HCT116 (cell line): ENCODE measurements at places on chromosomes 12 and 14.

DNA sequence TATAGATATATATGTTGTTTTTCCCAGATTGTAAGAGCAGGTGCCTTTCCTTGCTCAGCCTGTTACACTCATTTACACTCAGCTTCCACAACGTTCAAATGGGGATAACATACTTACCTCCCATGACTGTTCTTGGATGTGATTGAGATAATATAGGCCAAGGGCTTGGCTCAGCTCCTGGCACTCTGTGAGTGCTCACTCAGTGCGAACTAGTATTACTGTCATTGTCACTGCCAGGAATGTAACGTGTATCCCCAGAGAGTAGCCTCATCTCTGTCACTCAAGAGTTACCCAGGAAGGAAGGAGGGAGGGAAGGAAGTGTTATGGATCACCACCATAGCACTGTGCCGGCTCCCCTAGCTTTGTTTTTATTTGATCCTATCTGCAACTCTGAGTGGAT, 307.9 kb downstream of the PDZRN4 start:
- H3K36me3 ChIP-seq: no peaks in the 10 kb centered on the region
- no peak overlapping the region for H3K4me3 ChIP-seq
- no peak for DNase-seq
- no peaks in the 10 kb centered on the region for H3K27me3 ChIP-seq

GRCh38 chr12:12764824-12765223, 20.6 kb upstream of the APOLD1 start:
- H3K27ac ChIP-seq: no peak overlapping the region
- H3K27me3 ChIP-seq: no peaks in the 10 kb centered on the region
- no peak for DNase-seq
- H3K4me1 ChIP-seq: no peaks in the 10 kb centered on the region
- no peak overlapping the region for H3K4me3 ChIP-seq
- no peaks in the 10 kb centered on the region for H3K36me3 ChIP-seq

GRCh38 chr12:45439039-45439438, 223.1 kb downstream of the ANO6 start:
- H3K4me3 ChIP-seq: no peak overlapping the region
- no peaks in the 10 kb centered on the region for H3K27me3 ChIP-seq
- no peaks in the 10 kb centered on the region for H3K4me1 ChIP-seq
- no peaks in the 10 kb centered on the region for H3K36me3 ChIP-seq
- DNase-seq: peak; percentile 8

GRCh38 chr12:131203666-131204415, 250.1 kb downstream of the ADGRD1 start:
- H3K27ac ChIP-seq: no peak overlapping the region
- no peaks in the 10 kb centered on the region for H3K27me3 ChIP-seq
- no peak for DNase-seq
- no peaks in the 10 kb centered on the region for H3K4me1 ChIP-seq

DNA sequence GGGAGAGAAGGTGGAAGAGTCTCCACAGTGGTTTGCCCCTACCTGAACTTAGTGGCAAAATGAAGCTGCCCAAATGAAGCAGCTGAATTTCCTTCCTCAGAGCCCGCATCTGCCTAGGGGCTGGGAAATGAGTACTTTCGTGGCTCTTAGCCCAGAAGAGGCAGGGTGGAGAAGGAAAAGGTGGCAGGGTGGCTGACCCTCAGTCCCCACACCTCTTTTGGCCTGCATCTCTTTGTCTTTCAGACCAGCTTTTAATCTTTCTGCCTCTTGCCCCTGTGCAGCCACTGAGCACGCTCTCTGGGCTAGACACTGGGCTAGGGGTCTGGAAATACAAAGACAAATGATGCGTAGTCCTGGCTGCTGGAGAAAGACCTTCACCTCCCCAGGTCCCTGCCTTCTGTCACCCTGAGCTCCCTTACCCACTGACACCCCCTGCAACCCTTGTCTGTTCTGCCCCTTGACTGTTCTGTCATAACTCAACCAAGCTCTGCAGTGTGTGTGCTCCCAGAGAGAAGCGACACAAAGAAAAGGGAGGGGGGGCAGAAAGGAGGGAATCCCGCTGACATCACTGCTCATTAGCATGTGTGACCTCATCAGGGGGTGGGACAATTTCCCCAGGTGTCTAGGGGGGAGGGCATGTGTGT, 371 bp upstream of the REM2 start:
- no peaks in the 10 kb centered on the region for H3K36me3 ChIP-seq
- H3K27me3 ChIP-seq: no peaks in the 10 kb centered on the region
- H3K27ac ChIP-seq: no peak overlapping the region
- no peak overlapping the region for H3K4me3 ChIP-seq
- DNase-seq: peak; percentile 39

GRCh38 chr12:104247698-104248097, 32.1 kb downstream of the TXNRD1 start:
- no peak overlapping the region for H3K4me3 ChIP-seq
- no peaks in the 10 kb centered on the region for H3K4me1 ChIP-seq
- no peak for DNase-seq
- no peak overlapping the region for H3K27ac ChIP-seq
- no peaks in the 10 kb centered on the region for H3K27me3 ChIP-seq

DNA sequence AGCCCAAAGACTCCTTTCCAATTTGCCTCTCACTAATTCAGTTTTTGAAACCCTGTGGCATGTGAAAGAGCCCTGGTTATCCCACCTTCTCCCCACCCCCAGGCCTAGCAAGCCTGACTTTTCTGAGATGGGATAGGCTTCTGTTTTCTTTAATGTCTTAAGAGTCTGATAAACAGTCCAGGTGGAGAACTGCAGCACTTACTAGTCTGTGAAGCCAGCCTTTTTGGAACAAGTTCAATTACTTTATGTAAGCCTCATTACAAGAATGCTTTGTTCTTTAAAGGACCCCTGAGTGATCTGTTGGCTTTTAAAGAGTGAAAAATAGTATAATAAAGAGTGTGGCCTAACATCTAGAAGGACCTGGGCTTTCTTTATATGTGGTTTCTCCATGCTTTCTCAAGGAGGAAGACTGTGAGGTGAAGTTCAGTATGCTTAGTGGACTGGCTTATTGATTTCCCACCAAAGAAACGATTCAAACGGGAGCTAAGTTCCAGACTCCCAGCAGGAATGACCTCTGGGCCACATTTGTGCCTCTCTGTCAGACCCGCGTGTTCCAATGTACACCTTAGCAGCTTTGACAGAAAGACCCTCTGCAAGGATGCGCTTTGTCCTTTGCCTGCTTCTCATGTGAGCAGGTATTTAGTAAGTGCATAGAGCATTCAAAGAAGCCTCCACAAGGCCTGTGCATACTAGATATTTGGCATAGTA, 129.5 kb downstream of the DAAM1 start:
- H3K27ac ChIP-seq: no peak overlapping the region
- no peaks in the 10 kb centered on the region for H3K36me3 ChIP-seq
- no peaks in the 10 kb centered on the region for H3K27me3 ChIP-seq
- no peak for DNase-seq
- H3K4me1 ChIP-seq: no peaks in the 10 kb centered on the region

- H3K27me3 ChIP-seq: no peaks in the 10 kb centered on the region
- H3K36me3 ChIP-seq: no peaks in the 10 kb centered on the region
- no peak overlapping the region for H3K27ac ChIP-seq
- no peak for DNase-seq
- no peak overlapping the region for H3K4me3 ChIP-seq
- H3K4me1 ChIP-seq: 0 out of 2 replicates have a peak, but pooled peaks cover 4% of the 10 kb centered on the region
These were observed 56.8 kb downstream of the DUSP16 start for GRCh38 chr12:12505544-12506495.

- H3K4me3 ChIP-seq: no peak overlapping the region
- no peak for DNase-seq
- no peaks in the 10 kb centered on the region for H3K4me1 ChIP-seq
- H3K27me3 ChIP-seq: no peaks in the 10 kb centered on the region
- H3K27ac ChIP-seq: no peak overlapping the region
- no peaks in the 10 kb centered on the region for H3K36me3 ChIP-seq
These were observed 17.8 kb upstream of the GAS2L3 start for GRCh38 chr12:100555722-100556121.

DNA sequence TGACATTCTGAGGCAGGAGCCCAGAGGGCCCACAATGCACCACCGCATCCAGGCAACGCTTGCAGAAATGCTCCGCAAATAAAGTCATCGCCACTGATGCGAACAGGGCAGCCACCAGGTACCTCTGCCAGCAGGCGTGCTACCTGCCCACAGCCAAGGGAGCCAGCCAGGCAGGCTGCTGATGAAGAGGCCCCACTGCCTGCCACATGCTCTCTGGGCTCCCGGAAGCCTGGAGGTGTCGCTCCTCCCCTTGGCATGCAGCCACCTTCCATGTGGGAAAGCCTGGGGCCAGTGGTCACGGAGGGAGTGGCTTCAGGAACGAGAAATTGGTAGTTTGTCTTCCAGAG, 14.7 kb downstream of the GPR132 start:
- H3K27ac ChIP-seq: peak overlapping the region; percentile 26; the same call in 1 of the 2 replicates
- H3K36me3 ChIP-seq: no peaks in the 10 kb centered on the region
- H3K27me3 ChIP-seq: no peaks in the 10 kb centered on the region
- peak; percentile 16 for DNase-seq
- peaks cover 17% of the 10 kb centered on the region for H3K4me1 ChIP-seq
- no peak overlapping the region for H3K4me3 ChIP-seq

DNA sequence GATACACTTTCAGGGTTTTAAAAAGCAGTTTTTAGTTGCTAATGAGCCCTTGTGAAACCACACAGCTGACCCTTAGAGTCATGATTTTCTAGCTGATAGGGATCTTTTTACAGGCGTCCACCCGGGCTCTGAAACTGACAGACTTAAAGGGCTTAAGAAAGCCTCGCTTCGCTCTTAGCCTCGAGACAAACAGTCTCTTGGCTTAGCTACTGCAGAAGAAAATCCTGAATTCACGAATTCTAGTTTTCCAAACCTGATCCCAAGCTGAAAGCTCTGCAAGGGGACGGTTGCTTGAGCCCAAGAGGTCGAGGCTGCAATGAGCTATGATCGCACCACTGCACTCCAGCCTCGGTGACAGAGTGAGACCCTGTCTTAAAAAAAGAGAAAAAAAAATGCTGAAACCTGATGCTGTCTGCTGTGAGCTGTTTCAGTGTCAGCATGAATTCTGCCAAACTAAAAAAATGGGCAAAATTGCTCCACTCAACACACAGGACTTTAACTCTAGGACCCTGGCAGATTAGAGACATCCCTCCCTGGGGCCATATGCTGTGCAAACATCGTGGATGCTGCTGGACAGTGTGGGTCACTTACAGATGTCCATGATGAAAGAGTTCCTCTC, 3.1 kb upstream of the HPD start:
- DNase-seq: no peak
- H3K4me3 ChIP-seq: no peak overlapping the region
- no peak overlapping the region for H3K27ac ChIP-seq

- no peak for DNase-seq
- no peaks in the 10 kb centered on the region for H3K36me3 ChIP-seq
- H3K27ac ChIP-seq: no peak overlapping the region
- H3K4me3 ChIP-seq: no peak overlapping the region
- no peaks in the 10 kb centered on the region for H3K27me3 ChIP-seq
- peaks cover 11% of the 10 kb centered on the region for H3K4me1 ChIP-seq
These were observed 14.6 kb downstream of the CAPS2 start for GRCh38 chr12:75315518-75315917.

DNA sequence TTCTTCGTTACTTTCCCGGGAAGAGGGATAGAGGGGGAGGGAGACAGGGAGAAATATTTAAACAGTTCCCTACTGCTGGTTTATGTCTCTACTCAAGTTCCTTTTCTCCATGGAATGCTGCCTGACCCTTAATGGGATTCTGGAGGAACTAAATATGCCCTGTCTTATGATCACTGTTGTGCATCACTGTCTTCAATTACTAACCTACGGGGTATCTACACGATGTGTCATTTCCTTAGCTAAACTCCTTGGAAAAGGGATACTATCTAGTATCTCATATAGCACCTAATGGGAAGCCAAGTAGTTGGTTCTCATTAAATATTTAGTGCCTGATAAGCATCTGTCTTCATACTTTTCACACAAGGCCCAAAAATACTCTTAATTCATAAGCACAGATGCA, 37.5 kb upstream of the FBLN5 start:
- no peaks in the 10 kb centered on the region for H3K27me3 ChIP-seq
- no peak for DNase-seq
- H3K4me3 ChIP-seq: no peak overlapping the region
- H3K27ac ChIP-seq: no peak overlapping the region
